SJSA1 (cell line): ENCODE measurements at places on chromosomes 12 and 14. TPM values are rescaled to one million over a fixed set of nuclear protein-coding genes. Genes with fewer than 3 reads are reported as not detected.

The RDH12 gene
- not detected in 2 replicates for total RNA-seq

The RIMBP2 gene
- total RNA-seq, result 0.16 TPM in 1 of 2 replicates, not detected in the other

The PRB2 gene
- not detected in 2 replicates for total RNA-seq

The POC1B gene
- 35.1 and 39.4 TPM in 2 replicates for total RNA-seq

The MAP1LC3B2 gene
- total RNA-seq, result 0.37 TPM in 1 of 2 replicates, not detected in the other

The CLEC1A gene
- not detected in 2 replicates for total RNA-seq

The DLGAP5 gene
- 67.7 and 83.1 TPM in 2 replicates for total RNA-seq

The ANO4 gene
- 0.24 TPM in 1 of 2 replicates, not detected in the other for total RNA-seq

The LBHD2 gene
- 0.82 TPM in 1 of 2 replicates, not detected in the other for total RNA-seq

The SLC8A3 gene
- 4.5 and 5.2 TPM in 2 replicates for total RNA-seq

The KLRK1 gene
- total RNA-seq, result not detected in 2 replicates
